Activated T-helper 9 cell treated with anti-CD3 and anti-CD28 coated beads, Interleukin-2, amount 50 U/mL, for 16 hours (primary cell): ENCODE measurements at places on chromosomes 6 and 20.

- DNase-seq, result no peak
These were observed 83.1 kb downstream of the SYNJ2 start for GRCh38 chr6:158064725-158065251.

GRCh38 chr20:33506576-33506975 lies 16.7 kb downstream of the CBFA2T2 start:
- DNase-seq, result no peak

DNA sequence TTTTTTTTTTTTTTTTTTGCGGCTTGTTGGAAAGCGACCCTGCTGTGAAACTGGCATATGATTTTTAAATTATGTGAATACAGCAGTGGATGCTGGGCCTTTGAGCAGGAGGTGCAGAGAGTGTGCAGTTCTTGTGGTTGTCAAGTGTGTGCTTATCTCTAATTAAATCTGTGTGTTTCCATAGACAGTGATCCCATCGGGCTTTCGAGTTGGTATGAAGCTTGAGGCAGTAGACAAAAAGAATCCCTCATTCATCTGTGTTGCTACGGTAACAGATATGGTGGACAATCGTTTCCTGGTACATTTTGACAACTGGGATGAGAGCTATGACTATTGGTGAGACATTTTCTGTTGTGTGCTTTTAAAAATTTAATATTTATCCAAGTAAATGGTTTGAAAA lies 52.4 kb downstream of the L3MBTL3 start:
- no peak for DNase-seq

GRCh38 chr6:159079367-159079766 lies 34.6 kb upstream of the TAGAP start:
- DNase-seq, result no peak

- DNase-seq, result no peak
These were observed 141.5 kb downstream of the ANKRD60 start for GRCh38 chr20:58086763-58087561.

DNA sequence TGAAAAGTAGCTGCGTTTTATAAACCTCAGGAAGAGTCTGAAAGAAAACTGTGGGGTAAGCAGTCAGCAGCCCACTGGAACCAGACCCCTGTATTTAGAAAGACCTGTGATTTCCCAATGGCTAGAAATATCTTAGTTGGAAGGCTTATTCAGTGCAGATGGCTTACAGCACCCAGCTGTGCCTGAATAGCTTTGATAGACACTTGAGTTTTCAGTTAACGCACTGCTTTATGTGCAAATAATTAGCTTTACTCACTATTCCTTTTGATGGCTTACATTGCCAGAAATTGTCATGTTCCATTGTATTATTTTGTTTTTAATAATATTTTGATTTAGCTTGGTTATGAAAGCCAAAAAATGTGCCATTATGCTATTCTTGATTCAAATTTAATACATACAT lies 465.3 kb upstream of the SYNCRIP start:
- DNase-seq, result no peak

- no peak for DNase-seq
These were observed 3.2 kb upstream of the RFPL4B start for GRCh38 chr6:112343977-112344376.

DNA sequence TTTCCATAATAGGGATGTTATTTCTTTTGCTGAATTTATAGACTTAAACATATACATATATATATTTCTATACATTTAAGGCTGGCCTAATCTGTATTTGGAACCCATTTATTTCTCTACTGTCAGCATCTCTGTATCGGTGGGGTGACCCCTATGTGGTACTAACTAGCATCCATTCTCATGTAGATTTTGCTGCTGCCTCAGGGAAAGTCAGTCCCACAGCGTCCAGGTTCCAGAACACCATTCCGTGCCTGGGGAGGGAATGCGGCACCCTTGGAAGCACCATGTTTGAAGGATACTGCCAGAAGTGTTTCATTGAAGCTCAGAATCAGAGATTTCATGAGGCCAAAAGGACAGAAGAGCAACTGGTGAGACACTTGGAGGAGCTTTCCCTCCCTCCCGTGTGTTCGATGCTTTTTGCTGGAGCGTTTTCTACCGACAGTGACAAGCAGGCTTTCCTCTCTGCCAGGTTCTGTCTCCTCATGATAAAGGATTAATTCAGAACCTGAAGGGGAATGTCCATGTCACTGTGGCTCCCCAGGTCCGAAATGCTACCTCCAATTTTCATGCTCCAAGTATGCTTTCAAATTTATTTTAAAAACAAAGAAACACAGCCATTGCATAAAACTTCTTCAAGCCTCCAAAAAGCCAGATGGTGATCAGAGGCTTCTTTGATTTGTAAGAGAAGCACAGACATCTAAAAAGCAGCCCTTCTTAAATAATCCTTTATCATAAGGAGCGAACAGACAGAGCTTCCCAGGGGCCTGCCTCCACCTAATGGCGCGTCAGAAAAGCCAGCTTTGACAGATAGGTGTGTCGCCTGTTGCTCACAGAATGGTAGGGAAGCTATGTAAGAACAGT lies 13.1 kb downstream of the TNFAIP3 start:
- no peak for DNase-seq

DNA sequence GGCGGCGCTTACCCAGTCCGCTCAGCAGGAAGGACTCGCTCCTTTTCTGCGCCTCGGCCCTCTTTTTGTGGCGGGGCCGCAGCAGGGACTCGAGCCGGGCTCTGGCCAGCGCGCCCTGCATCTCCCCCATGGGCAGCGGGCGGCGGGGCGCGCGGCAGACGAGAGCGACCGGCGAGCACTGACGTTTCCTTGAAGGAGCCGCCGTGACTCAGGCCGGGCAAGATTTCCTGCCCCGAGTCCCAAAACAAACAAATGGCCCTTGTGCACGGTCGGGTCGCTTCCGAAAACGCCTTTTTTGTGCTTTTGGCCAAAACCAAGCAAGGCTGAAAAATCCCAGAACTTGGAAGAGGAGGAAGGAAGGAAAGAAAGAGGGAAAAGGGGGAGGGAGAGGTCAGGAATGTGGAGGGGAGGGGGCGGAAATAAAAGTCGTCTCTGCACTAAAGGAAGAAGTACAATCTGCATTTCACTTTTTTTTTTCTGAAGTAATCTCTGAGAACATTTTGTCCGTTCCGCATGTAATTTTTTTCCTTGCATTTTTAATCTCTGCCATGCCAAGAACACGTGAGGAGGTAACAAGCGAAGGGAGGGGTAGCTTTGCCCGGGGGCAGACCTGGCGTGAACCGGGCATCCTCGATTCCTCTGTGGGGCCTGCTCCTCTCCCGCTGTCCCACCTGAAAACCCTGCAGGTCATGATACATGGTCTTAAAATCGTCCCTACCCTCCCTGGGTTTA lies 123.3 kb upstream of the SLC2A12 start:
- peak; percentile 41 for DNase-seq

DNA sequence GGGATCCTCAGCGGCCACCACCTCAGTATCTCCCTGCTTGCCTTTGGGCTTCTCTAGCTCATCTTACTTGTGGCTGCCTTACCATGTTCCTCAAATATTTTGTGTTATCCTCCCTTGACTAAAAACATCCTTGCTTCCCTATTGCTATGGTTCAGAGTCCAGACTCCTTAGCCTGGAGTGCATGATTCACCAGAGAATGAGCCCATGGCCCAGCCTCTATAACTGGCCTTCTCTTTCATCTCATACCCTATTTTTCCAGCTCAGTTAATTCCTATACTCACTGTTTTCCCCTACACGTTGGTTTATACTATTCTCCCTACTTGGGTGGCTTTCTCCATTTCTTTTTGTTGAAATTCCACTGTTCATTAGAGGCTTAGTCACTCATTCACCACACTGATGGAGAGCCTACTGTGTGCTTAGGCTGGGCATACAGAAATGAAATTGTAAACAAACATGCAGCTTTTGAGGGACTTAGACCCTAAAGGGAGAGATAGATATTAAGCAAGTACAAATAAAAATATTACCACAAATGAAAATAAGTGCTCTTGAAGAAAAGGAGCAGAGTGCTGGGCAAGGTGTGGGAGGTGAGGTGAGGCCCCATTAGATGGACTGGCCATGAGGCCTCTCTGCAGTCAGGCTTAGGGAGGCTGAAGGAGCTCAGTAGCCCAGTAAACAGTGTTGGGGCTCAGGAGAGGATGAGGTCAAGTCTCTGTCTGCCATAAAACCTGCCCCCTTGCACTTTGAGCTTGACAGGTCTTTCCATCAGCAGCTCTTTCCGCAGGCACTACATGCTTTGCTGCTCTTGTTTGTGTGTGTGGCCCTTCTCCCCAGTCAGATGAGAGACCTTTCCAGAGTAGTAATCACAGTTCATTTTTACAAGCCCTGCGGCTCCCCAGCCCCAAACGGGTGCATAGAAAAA lies 109.3 kb downstream of the TCP11 start:
- DNase-seq, result no peak

GRCh38 chr6:125367036-125367782 lies 65.4 kb upstream of the HDDC2 start:
- DNase-seq, result no peak

- no peak for DNase-seq
These were observed 544.7 kb upstream of the FLRT3 start for GRCh38 chr20:14882157-14882556.

- DNase-seq, result no peak
These were observed 16.4 kb upstream of the BMP7 start for GRCh38 chr20:57282670-57283361.

DNA sequence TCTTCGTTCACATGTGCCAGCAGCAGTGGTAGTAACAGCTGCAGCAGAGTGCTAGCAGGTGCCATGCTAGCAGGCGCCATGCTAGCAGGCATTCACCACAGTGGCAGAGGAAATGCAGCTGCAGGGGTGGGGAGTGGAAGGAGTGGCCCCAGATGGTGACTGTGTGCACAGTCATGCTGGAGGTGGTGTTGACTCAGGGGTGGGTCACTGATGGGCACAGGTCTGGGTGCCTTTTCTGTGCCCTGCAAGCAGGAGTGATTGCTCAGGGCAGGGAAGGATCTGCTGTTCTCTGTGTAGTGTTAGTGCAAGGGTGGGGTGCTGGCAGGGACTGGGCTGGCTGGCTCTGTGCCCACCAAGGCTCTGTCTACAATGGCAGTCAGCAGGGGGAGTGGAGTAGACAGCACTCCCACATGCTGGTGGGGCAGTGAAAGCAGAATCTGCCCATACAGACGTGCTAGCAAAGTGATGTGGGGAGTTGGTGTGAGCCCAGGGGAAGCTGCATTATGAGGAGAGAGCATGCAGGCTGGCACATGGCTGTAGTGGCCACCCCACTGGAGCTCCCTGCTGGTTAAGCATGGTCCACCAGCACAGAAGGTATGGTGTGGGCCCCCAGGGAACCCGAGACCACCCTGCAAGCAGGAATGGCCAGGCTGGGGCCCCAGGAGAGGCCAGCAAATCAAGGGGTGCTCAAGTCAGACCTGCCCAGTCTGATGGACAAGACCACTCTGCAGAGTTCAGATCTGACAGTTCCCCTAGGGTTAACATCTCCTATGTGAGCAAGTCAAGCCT lies 11.4 kb upstream of the TSPYL4 start:
- DNase-seq, result no peak

DNA sequence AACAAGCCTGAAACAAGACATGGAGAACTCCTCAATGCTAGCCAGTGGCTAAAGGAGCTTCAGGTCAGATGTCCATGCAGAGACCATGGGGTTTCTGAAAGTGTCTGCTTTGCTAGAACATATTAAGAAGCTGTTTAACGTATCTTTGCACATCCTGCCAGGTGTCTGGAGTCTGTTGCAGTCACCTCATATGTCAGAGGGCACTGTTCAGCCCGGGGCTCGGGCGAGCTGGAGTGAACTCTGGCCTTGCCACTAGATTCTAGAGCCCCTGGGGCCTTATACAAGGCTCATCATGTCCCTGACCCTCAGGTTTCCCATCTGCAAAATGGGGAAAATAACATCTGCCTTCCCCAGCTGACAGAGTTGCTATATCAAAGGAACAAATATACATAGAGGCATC lies 59.0 kb downstream of the PRDM1 start:
- DNase-seq, result no peak

DNA sequence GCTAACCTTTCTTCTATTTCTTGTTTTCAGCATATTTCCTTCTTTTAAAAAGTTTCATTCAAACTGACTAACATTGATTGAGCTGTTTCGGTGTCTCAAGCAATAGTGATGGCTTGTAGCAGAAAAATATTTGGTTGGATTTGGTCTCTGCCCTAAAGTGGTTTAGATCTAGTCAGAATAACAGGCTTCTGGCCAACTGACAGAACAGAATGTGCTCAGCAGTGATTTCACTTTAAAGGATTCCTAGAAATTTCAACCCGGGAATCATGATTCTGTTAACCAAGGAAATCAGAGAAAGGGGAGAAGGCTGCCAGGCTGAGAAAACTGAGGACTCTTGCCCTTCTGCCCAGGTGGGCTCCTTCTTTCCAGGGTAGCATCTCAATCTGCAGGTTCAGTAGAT lies 16.6 kb upstream of the GSTA1 start:
- no peak for DNase-seq

DNA sequence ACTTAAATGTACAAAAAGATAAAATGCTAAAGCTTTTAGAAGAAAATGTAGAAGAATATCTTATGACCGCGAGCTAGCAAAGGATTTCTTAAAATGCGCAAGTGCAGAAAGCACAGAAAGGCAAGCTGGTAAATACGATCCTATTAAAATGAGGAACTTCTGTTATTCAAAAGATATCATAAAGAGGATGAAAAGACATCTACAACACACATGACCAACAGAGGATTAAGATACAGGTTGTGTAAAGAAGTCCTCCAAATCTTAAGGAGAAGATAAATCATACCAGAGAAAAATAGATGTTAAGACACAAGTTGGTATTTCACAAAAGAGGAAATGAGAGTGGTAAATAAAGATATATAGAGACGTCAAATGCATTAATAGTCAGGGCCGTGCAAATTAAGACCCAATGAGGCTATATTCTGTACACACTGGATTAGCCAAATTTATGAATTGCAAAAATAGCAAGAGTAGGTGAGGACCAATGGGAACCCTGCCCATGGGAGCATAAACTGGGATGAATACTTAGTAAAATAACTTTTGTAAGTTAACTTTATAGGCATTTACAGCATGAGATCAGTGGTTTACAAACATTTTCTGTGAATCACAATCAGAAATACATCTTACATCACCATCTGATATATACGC lies 23.0 kb downstream of the APCDD1L start:
- no peak for DNase-seq

DNA sequence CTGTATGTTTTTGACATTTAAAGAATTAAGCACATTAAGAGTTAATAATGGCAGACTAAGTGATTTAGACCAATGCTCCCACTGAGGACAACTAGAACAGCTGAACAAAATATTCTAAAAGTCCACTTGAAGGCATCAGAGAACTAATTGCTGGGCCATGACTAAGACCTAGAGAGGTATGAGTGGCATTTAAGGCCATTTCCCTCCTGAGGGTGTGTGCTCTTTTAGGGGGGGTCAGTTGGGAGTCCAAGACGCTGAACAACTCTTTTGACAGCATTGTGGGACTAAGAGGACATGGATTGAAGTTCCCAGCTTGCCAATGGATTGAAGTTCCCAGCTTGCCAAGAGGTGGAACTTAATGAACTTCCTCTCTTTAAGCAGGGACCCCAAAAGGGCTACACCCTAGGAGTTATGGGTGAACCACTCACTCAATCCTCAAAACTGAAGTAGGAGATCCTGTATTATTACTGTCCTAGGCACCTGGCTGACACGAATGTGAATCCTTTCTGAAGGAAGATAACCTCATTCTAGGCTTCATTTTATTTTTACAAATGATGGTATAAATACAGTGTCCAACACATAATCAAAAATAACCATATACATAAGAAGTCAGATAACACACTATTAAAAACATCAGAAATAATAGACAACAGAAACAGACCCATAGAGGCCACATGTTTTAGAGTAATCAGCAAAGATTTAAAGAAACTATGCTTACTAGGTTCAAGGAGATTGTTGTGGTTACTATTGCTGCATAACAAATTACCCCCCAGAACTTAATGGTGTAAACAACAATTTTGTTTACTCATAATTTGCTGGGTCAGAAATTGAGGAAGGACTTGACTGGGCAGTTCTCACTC lies 175.1 kb downstream of the VEGFA start:
- DNase-seq, result no peak
